A549 treated with dexamethasone at 1 μM for 4 hours (cell line): ENCODE measurements at places on chromosomes 3 and 15. TPM values are rescaled to one million over a fixed set of nuclear protein-coding genes. Genes with fewer than 3 reads are reported as not detected.

Gene IL20RB
- 0.87 to 1.6 TPM (median 0.97 TPM) in 5 replicates for total RNA-seq

Gene GREM1
- 2.3 to 5.9 TPM (median 3.8 TPM) in 5 replicates for total RNA-seq

Gene RPL22L1
- 207 to 270 TPM (median 235 TPM) in 5 replicates for total RNA-seq

Gene NAALADL2
- 0.18 to 0.22 TPM in 2 of 5 replicates, not detected in the others for total RNA-seq
